WTC11 (cell line): ENCODE measurements at places on chromosomes 11 and 22. TPM values are rescaled to one million over a fixed set of nuclear protein-coding genes. Genes with fewer than 3 reads are reported as not detected.

DNA sequence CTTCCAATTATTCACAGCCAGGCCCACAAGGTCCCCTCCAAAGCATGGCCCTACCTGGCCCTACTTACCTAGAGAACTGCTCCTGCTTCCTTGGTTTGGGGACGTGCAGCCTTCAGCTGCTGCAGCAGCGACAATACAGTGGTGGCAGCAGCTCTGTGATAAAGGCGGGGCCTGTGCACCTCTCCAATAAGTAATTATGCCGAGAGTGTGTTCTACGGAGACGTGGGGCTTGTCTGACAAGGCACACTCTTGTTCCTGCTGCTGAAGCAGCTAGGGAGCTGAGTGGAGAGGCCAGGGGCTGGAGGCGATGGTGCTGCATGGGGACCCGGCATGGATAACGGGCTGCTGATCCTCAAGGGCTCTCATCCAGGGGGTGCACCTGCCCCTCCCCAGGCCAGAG lies 98.0 kb upstream of the THY1 start:
- no peak for DNase-seq

DNA sequence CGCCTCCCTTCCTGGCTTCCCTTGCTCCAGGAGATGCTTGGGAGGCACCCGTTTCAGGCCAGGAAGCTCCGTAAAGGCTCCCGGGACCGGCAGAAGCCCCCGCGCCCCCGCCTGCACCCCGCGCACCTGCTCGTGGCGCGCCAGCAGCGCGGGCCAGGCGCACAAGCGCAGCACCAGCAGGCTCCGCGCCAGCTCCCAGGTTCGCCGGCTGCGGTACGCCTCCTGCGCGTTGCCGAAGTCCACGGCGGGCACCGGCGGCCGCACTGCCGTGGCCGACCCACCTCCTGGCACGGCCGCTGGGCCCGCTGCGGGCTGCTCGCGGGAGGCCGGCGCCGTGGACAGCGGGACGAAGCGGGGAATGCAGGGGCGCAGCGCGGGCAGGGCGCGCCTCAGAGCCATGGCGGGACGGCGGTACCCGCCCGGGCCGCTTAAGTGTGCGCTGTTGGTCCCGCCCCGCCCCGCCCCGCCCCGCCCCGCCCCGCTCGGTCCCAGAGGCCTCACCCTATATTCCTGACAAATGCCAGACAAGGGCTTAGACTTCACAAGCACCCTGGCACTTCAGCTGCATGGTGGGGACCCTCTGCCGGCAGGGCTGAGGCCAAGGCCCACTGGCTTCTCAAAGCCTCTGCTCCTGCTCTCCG lies at the start of gene PRODH:
Gene PRODH, minus strand, starts transcription at position 405 of the 641 bp plus-strand sequence. Its CDS starts 6 bp downstream, at position 399.
- no peak for DNase-seq

GRCh38 chr11:133605482-133605881 lies 73.2 kb upstream of the OPCML start:
- DNase-seq, result no peak

PRR33 gene
- not detected in 3 replicates for total RNA-seq

GGT5 gene
- 0.09 to 0.32 TPM (median 0.20 TPM) in 3 replicates for total RNA-seq
